Activated CD8-positive, alpha-beta memory T cell treated with anti-CD3 and anti-CD28 coated beads for 48 hours (primary cell): ENCODE measurements at places on chromosomes 7 and 10.

DNA sequence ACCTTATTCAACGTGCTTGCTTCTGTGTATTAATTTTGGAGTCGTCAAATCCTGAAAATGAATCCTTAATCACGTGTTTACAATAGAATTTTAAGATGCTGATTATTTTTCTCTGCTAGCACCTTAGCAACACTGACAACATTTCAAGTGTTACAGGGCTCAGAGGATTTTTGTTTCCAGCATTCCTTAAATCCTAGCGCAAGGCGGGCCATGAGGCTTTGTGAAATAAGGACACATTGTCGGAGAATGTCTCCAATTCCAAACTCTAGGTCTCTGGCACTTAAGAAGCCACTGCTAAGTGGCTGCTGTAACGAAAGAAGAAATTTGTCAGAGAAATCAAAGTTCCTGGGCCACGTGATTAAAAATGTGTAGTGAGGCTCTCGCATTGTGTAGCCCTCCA, 390.9 kb upstream of the CELF2 start:
- no peak for DNase-seq

GRCh38 chr7:111401516-111401915, 160.8 kb downstream of the IMMP2L start:
- DNase-seq = no peak

- no peak for DNase-seq
Measured at GRCh38 chr7:65953890-65954450, 28.0 kb downstream of the GUSB start.

- no peak for DNase-seq
Measured at GRCh38 chr7:91165006-91165845, 99.0 kb upstream of the FZD1 start.
